Large intestine (tissue), 12 donors: ENCODE measurements at places on chromosomes 7 and 10.

DNA sequence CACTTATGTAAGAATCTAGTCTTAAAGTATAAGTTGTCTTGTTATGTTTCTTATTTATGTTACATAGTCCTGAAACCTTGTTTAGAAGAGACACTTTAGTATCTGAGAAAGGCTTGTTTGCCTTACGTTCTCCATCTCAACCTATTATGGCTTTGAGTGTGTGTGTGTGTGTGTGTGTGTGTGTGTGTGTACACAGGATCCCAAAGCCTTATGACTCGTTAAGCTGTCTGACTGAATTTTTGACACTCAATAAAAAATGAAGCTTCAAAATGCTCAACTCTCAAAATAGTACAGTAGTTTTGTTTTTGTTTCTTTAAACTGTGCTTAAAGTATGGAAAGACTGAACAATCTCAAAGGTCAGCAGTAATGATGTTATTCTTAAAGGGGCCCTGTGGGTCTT, 18.0 kb downstream of the CALU start:
- DNase-seq: no peak

- DNase-seq: peak; percentile 89
Observed at GRCh38 chr7:37942934-37943610, 22.6 kb downstream of the EPDR1 start.

DNA sequence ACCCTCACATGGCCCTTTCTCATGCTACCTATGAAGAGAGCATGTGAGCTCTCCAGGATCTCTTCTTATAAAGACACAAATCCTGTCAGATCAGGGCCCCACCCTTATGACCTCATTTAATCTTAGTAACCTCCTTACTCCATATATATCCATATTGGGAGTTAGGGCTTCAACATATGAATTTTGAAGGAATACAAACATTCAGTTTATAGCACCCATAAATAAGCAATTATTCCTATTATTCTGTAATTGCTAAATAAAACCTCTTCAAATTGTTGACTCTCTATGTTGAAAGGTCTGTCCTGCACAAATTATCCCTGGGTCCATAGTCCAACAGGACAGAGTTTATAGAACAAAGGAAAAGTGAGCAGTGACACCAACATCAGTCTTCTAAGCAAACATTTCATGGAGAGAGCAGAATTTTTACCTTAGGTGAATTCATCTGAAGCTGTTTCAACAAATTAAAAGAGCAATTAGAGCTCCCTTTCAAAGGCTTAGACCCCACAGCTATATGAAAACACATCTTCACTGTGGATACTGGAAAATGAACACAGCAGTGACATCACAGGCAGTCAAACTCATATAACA, 12.2 kb downstream of the DOCK4 start:
- DNase-seq: no peak

DNA sequence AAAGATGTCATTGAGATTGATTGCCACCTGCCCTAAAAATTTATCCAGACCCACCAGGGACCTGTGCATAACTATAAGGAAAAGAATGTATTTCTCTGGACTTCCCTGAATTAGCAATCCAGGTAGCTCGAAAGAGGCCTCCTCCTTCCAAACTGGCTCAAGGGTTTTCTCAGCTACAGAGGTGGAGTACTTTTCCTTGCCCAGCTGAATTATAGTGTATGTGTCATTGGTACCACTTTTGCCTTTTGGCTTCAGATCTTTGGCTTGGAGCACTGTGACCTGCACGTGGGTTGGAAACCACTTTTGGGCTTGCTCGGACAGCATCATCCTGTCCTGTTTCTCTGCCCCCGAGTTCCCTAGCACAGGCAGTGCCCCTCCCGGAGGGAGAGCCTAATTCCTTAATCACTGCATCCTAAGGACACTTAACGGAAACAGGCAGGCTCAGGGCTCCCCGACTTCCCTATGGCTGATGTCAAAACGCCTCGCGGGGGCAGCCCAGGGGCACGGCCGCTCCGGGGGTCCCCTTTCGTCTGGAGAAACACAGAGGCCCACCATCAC, 825 bp downstream of the RAB11FIP2 start:
- DNase-seq: peak; percentile 26

GRCh38 chr7:116810267-116811116, 51.9 kb upstream of the CAPZA2 start:
- peak; percentile 81 for DNase-seq

GRCh38 chr10:28302638-28303488, at the start of gene MPP7:
Gene MPP7, minus strand, starts transcription at chr10:28303064. Its CDS starts 64,460 bp downstream, at chr10:28238604.
- peak; percentile 98 for DNase-seq

- DNase-seq: no peak
Observed at GRCh38 chr10:89351412-89351779, 23.6 kb downstream of the IFIT3 start.

DNA sequence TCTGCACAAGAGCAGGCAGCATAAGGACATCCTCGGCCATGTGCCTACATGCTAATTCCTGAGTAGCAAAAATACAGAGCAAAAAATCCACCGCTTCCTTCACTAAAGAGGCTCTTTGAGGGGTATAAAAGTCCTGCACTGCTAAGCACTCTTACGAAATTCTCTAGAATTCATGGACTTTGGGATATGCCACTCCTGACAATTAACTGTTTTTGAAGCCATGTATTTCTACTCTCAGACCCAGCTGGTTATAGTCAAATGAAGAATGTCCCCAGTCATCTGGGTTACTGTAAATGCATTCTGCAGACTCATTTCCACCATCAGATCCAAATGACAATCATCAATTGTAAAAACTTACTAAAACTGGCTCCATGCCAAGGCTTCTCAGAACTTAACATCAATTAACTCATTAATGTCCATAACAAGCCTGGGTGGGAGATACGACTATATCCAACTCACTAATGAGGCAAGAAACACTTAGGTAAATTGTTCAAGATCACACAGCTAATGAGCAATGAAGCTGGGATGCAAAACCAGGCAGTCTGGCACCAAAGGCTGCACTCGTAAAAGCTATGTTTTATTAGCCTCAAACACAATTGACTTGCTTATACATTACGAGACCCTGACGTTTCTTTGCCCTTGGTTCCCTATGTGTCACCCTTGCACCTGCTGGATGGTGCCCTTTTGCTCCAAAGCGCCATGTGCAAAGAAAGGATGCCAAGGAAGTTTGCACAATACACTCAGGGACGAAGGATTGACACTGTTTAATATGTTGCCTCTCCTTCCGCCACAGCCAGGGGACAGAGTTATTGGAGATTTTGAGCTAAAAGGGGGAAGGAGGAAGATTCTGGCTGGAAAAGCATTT, 250.4 kb downstream of the ELMO1 start:
- DNase-seq: no peak

GRCh38 chr7:134941952-134942351, 44.4 kb upstream of the AGBL3 start:
- DNase-seq: no peak

DNA sequence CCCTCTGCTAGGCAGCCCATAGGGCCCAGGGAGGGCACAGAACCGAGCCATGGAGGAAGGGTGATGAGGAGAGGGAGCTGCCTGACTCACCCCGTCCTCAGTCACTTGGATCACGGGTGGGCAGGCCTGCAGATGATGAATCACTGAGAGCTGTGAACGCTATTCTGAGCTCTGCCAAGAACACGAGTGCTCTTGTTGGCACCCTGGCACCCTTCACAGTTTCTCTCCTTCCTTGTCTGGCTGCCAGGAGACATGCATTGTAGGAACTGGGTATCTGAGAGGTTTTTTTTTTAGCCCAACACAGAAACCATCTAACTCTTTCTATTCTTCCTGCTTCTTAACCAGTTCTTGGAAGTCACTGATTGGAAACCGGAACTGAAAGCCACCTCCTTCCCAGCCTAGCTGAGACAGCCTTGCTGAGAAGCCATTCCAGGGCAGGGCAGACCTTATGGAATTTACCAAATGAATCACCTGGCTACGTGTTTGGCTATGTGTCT, 82.1 kb downstream of the SLC37A3 start:
- DNase-seq: peak; percentile 77

DNA sequence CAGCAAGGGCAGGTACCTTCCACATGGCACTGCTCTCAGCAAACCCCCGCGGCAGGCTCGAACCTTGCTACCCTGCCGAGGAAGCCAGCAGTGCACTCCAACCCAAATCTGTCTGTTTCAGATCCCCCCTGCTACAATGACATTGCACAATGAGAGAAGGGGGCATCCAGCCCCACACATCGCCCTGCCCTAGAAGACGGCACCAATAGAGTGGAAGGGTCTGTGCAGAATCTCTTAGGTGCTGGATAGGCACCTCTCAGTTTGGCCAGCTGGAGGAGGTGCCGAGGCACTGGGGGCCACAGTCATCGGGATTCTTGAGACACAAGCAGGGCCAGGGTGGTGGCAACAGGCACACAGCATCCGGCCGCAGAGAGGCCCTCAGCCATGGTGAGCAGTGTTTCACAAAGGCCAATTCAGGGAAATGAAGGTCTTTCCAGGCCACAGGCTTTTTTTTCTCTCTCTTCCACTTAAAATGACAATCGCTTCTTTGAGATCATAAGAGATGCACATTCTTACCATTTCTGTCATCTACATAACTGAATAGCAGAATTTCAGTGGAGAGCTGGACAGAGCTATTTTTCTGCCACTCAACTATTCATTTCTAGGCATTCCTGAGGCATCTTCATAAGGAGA, 281.3 kb downstream of the TNS3 start:
- no peak for DNase-seq

- DNase-seq: peak; percentile 35
Observed at GRCh38 chr7:5234852-5235831, 45.1 kb downstream of the WIPI2 start.

DNA sequence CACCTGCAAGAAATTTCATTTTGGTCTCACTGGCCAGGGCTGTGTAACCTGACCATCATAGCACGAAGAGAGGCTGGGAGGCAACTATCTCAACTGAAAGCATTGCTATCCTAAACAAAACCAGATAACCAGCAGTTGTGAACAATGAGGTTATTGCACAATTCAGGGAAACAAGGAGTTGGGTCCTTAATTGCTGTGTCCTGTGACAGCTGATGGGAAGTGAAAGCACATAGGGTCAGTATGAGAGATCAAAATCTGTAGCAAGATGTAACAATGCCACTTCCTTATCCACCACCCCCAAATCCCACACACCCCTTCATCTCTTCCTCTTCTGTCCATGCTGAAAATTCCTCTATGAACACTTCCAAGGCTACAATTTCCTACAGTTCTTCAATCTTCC, 80.2 kb downstream of the HTR7 start:
- DNase-seq: no peak

- no peak for DNase-seq
Observed at GRCh38 chr7:30352169-30352568, 67.8 kb downstream of the ZNRF2 start.

- DNase-seq: no peak
Observed at GRCh38 chr10:8594176-8594575, 539.7 kb downstream of the GATA3 start.

DNA sequence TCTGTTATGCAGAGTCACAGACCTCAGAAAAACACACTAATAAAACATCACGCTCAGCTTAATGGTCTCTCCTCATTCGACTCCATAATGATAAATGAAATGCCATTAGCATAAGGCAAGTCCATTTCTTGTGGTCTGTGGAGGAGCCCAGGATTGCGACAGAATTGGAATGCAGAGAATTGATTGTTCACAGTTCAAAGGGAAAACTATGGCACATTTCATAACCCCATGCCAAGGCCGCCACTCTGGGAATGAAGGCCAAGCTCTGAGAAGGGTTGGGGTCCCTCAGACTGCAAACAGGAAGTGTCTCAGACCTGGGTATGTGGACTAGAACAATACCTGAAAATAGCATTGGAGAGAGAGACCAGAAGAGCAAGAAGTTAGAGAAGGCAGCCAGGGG, 398.9 kb downstream of the ADRA2A start:
- DNase-seq: no peak

- no peak for DNase-seq
Observed at GRCh38 chr7:3757059-3757458, 456.0 kb downstream of the SDK1 start.

DNA sequence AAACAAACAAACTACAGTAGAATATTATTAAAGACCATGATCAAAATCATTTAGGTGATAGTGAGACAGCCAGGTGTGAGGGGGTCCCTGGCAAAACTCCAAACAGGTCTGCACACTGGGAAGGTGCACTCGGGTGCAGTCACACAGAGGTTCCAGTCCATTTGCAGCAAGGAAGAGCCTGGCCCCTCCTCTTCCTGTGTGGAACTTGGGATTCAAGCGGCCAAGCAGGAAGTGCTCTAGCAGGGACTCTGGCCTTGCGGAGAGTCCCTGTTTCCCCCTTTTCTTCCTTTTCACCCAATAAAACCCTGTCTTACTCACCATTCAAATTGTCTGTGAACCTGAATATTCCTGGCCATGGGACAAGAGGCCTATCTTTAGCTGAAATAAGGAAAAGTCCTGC, 181.8 kb downstream of the LRRTM3 start:
- DNase-seq: no peak

GRCh38 chr10:57026307-57026706, 665.2 kb upstream of the ZWINT start:
- DNase-seq: no peak

DNA sequence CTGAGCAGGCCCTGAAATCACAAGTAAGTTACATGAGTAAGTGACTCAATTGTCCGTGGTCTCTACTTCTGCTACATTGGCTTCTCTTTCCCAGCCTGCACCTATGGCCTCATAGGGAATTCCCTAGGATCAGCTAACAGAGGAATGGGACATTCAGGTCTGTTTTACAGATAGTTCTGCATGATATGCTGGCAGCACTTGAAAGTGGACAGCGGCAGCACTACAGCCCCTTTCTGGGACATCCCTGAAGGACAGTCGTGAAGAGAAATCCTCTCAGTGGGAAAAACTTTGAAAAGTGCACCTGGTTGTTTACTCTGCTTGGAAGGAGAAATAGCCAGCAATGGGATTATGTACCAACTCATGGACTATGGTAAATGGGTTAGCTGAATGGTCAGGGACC, 293.1 kb upstream of the CACNA2D1 start:
- DNase-seq: no peak

DNA sequence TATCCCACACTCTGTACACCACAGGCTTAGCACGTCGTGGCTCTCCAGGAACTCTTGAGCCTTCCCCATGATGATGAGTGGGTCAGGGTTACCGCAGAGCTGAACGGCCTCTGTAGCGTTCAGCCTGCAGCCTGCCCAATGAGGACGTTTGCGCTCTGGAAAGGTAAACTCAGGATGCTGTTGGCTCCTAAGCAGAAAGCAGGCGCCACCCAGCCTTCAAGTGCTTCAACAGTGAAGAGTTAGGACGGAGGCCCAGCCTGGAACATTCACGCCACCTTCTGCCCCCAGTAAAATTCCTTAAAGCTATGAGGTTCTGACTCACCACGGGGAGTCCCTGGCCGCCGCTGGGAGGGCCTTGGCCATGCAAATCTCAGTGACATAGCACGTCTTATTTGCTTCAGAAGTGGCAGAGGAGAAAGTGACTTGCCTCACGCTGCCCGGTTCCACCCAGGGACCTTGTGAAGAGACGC, 161.5 kb upstream of the SH2B2 start:
- no peak for DNase-seq

GRCh38 chr10:44008270-44008916, 359.7 kb upstream of the ZNF32 start:
- DNase-seq: no peak

DNA sequence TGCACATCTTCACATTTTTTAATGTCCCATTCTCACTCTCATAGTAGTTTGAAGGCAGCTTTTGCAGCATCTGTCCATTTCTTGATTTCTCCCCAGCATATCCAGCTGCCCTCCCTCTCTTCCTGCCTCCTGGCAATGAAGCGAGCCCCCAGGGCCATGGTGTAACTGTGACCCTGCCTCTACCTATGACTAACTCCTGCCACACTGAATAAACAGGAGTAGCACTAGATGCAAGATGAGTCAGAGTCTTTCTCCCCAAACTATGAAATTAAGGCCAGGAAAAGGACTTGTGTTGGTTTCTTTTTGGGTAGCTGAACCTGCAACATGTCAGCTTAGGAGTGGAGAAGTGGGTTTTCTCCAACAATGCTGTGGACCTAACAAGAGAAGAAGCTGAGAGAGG, 329.0 kb downstream of the RNLS start:
- DNase-seq: no peak
